ENCODE measurements at places on chromosomes 5 and 9. TPM values are rescaled to one million over a fixed set of nuclear protein-coding genes. Genes with fewer than 3 reads are reported as not detected.

DNA sequence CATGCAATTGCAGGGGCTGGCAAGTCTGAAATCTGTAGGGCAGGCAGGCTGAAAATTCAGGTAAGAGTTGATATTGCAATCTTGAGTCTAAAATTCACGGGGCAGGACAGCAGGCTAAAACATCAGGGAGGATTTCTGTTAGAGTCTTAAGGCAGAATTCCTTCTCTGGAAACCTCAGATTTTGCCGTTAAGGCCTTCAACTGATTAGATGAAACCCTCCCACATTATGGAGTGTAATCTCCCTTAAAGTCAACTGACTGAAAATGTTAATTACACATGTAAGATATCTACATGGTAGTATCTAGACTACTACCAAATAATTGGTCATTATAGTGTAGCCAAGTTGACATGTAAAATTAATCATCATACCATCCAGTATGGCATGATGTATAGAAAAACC lies 3.1 kb upstream of the ZNF169 start:
- H3K27me3 ChIP-seq = peaks cover 9% of the 10 kb centered on the region
- H3K27ac ChIP-seq = no peak overlapping the region
- peaks cover 4% of the 10 kb centered on the region for H3K36me3 ChIP-seq
- no peak for DNase-seq
- H3K4me1 ChIP-seq = peaks cover 18% of the 10 kb centered on the region

GRCh38 chr9:136151214-136151804 lies 32.6 kb upstream of the TMEM250 start:
- H3K4me3 ChIP-seq = no peak overlapping the region
- no peak for DNase-seq
- peaks cover 13% of the 10 kb centered on the region for H3K27me3 ChIP-seq
- H3K36me3 ChIP-seq = no peaks in the 10 kb centered on the region
- H3K27ac ChIP-seq = no peak overlapping the region

The RETREG1 gene
- 3.3 TPM for total RNA-seq

DNA sequence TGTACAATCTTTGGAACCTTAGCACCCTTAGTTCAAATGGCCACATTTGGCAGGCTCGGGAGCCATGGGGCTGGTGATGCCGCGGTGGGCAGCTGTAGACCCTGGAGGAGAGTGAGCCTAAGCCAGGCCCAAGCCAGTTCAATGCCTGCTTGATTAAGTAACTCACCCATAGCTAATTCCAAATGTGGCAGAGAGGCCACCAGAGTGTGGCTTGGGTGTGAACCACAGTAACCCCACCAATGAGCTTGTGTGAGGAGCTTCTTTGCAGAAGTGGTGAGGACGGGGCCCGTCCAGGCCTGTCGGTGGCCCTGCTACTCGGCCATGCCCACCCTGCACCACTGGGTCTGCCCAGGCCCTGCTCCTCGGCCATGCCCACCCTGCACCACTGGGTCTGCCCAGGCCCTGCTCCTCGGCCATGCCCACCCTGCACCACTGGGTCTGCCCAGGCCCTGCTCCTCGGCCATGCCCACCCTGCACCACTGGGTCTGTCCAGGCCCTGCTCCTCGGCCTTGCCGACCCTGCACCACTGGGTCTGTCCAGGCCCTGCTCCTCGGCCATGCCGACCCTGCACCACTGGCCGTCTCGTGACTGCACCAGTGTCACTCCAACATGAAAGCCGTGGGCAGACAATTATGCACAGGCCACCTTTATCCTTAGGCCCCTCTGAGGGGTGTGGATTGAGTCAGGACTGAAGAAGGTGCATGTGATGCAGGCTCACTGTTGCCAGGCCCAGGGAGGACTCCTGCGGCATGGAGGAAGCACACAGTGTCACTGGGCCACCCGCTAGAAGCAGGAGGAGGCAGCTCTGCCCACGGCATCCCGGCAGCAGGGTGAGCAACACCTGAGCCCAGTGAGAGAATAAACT lies 75.4 kb downstream of the MRPL36 start:
- H3K27ac ChIP-seq = no peak overlapping the region
- no peak for DNase-seq
- no peaks in the 10 kb centered on the region for H3K36me3 ChIP-seq
- H3K4me3 ChIP-seq = no peak overlapping the region

GRCh38 chr5:6493681-6494454 lies 45.2 kb downstream of the UBE2QL1 start:
- peaks cover 13% of the 10 kb centered on the region for H3K4me1 ChIP-seq
- H3K27ac ChIP-seq = no peak overlapping the region
- DNase-seq = no peak
- no peaks in the 10 kb centered on the region for H3K27me3 ChIP-seq
- H3K36me3 ChIP-seq = no peaks in the 10 kb centered on the region

GRCh38 chr9:110058304-110058953 lies 149.5 kb downstream of the C9orf152 start:
- peaks cover 71% of the 10 kb centered on the region for H3K36me3 ChIP-seq
- H3K4me1 ChIP-seq = peaks cover 73% of the 10 kb centered on the region
- H3K27me3 ChIP-seq = no peaks in the 10 kb centered on the region
- no peak for DNase-seq
- H3K27ac ChIP-seq = peak overlapping the region; percentile 83

The PCDHA5 gene
- not detected for total RNA-seq

DNA sequence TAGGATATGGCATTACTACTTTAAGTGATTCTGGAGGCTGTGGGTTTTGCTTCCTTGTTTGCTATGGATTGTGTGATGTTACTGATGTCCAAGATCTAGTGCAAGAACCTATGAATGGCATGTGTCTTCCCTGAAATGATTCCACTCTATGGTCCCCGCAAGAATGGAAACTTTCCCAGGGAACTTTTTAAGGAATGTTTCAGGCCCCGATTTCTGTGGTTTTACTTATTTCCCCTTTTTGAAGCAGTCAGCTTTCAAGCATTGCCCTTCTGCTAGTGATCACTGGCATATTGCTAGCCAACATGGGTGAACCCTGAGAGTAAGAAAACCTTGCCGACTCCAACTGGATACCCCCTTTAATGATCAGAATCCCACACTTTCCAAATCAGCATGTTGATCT lies 26.6 kb upstream of the CD180 start:
- DNase-seq = no peak
- peak overlapping the region; percentile 97 for H3K27ac ChIP-seq
- no peaks in the 10 kb centered on the region for H3K36me3 ChIP-seq
- H3K4me1 ChIP-seq = peaks cover 50% of the 10 kb centered on the region

DNA sequence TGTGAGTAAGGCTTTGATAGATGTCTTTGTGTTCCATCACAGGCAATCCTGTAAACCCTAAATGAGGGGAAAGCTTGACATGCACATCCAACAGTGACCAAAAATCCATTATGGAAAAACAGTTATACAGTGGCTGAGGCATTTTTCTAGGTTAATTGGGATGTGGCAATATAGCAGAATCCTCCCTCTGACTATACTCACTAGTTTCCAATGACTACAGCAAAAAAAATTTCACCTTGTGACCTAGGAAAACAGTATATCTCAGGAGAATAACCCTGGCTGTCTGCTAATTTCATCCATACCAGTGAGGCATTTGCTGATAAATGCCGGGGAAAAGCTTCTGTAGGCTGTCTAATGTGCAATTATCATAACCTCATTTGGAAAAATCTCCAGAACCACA lies 49.9 kb upstream of the SNCAIP start:
- H3K27me3 ChIP-seq = peaks cover 2% of the 10 kb centered on the region
- no peak for DNase-seq
- no peak overlapping the region for H3K4me3 ChIP-seq

- peaks cover 15% of the 10 kb centered on the region for H3K36me3 ChIP-seq
- H3K4me1 ChIP-seq = peaks cover 10% of the 10 kb centered on the region
- H3K4me3 ChIP-seq = no peak overlapping the region
- no peak for DNase-seq
- no peaks in the 10 kb centered on the region for H3K27me3 ChIP-seq
Observed at GRCh38 chr9:79731171-79731890, 159.6 kb downstream of the TLE4 start.

The IL33 gene
- not detected for total RNA-seq

GRCh38 chr9:127580366-127580765 lies 31.7 kb upstream of the STXBP1 start:
- H3K4me1 ChIP-seq = no peaks in the 10 kb centered on the region
- H3K27ac ChIP-seq = no peak overlapping the region
- no peak overlapping the region for H3K4me3 ChIP-seq
- peaks cover 27% of the 10 kb centered on the region for H3K27me3 ChIP-seq

- H3K36me3 ChIP-seq = no peaks in the 10 kb centered on the region
- H3K27me3 ChIP-seq = peaks cover 2% of the 10 kb centered on the region
- DNase-seq = peak; percentile 51
Observed at GRCh38 chr5:5886812-5887486, 464.5 kb downstream of the ICE1 start.

- H3K4me3 ChIP-seq = no peak overlapping the region
- H3K36me3 ChIP-seq = peaks cover 5% of the 10 kb centered on the region
- no peaks in the 10 kb centered on the region for H3K27me3 ChIP-seq
- DNase-seq = no peak
- H3K4me1 ChIP-seq = no peaks in the 10 kb centered on the region
Observed at GRCh38 chr5:158660726-158661125, 439.0 kb downstream of the EBF1 start.

The GARIN3 gene
- total RNA-seq = not detected
